Large intestine (tissue), 12 donors: ENCODE measurements at places on chromosomes 4 and X. TPM values are rescaled to one million over a fixed set of nuclear protein-coding genes. Genes with fewer than 3 reads are reported as not detected.
A peak's percentile ranks its signal among the peaks of the same experiment; 100 is the strongest.

GAGE12D gene
- polyA plus RNA-seq: not detected

DNA sequence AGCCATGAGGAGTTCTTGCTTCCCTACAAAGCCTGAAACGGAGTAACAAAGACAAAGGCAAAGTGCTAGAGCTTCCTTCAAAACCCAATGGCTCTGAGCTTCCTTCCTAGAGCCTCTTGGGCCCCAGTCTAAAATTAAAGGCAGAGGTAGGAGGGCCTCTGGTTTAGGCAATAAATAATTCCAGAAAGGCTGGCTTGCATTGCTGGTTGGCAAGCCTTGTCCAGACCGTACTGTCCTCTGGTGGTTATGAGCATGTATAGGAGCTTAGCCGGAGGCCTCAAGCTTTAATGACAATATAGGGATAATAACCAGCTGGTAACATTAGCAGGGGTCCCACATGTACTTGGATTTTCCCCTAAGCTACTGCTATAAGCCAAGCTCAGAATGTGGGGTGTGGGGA lies 237.3 kb downstream of the AR start:
- H3K4me3 ChIP-seq: no peak overlapping the region
- H3K27me3 ChIP-seq: no peaks in the 10 kb centered on the region
- no peaks in the 10 kb centered on the region for H3K4me1 ChIP-seq
- no peak for DNase-seq
- H3K27ac ChIP-seq: no peak overlapping the region

USP51 gene
- 7.4 TPM for polyA plus RNA-seq

DNA sequence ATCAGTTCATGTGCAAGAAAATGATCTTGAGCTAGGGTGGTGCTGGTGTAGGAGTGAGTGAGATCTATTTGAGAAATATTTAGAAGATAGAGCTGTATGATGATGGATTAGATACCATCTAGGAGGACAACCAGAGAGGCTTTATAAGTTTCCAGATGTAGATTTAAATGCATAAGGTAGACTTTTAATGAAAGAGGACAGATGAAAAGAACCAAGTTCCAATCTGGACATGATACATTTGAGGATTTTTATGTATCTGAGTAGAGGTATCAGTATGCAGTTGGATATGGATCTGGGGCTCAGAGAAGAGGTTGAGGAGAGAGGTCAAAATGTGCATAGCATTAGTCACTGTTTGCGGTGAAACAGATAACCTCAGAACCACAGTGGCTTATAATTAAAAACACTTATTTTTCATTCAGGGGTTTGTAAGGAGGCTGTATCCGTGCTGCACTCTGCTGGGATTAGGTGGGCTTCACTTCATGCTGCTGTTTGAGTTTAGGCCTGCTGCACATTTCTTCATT lies 348.7 kb downstream of the BMPR1B start:
- H3K4me1 ChIP-seq: peaks cover 16% of the 10 kb centered on the region
- H3K4me3 ChIP-seq: no peak overlapping the region
- no peak overlapping the region for H3K27ac ChIP-seq
- H3K27me3 ChIP-seq: no peaks in the 10 kb centered on the region

- H3K36me3 ChIP-seq: no peaks in the 10 kb centered on the region
- peaks cover 2% of the 10 kb centered on the region for H3K4me1 ChIP-seq
- no peak overlapping the region for H3K27ac ChIP-seq
These were observed 124.2 kb upstream of the MBNL3 start for GRCh38 chrX:132612821-132613564.

SRPX2 gene
- 6.1 TPM for polyA plus RNA-seq

NXF2B gene
- polyA plus RNA-seq: 0.36 TPM

- no peaks in the 10 kb centered on the region for H3K36me3 ChIP-seq
- no peaks in the 10 kb centered on the region for H3K27me3 ChIP-seq
- H3K4me1 ChIP-seq: no peaks in the 10 kb centered on the region
- H3K27ac ChIP-seq: no peak overlapping the region
These were observed 97.2 kb upstream of the CLNK start for GRCh38 chr4:10781805-10782204.

- H3K4me3 ChIP-seq: no peak overlapping the region
- peaks cover 15% of the 10 kb centered on the region for H3K27me3 ChIP-seq
- H3K36me3 ChIP-seq: no peaks in the 10 kb centered on the region
- H3K27ac ChIP-seq: peak overlapping the region; percentile 49
These were observed 8.0 kb downstream of the IGFBP7 start for GRCh38 chr4:57102050-57102624.

TLR6 gene
- 1.6 TPM for polyA plus RNA-seq
